ENCODE measurements at places on chromosomes 2 and 18. TPM values are rescaled to one million over a fixed set of nuclear protein-coding genes. Genes with fewer than 3 reads are reported as not detected.
A peak's percentile ranks its signal among the peaks of the same experiment; 100 is the strongest.

GRCh38 chr2:230868947-230869913 is 4.5 kb downstream of the ITM2C start:
- no peak overlapping the region for H3K4me3 ChIP-seq
- H3K36me3 ChIP-seq: no peaks in the 10 kb centered on the region
- peak overlapping the region; percentile 20 for H3K27ac ChIP-seq
- no peaks in the 10 kb centered on the region for H3K27me3 ChIP-seq

GRCh38 chr18:26052505-26052904 is 37.9 kb downstream of the SS18 start:
- no peak overlapping the region for H3K27ac ChIP-seq
- no peak overlapping the region for H3K4me3 ChIP-seq
- DNase-seq: no peak
- H3K4me1 ChIP-seq: no peaks in the 10 kb centered on the region
- H3K27me3 ChIP-seq: no peaks in the 10 kb centered on the region
- H3K36me3 ChIP-seq: no peaks in the 10 kb centered on the region

- no peaks in the 10 kb centered on the region for H3K27me3 ChIP-seq
- DNase-seq: no peak
- no peaks in the 10 kb centered on the region for H3K36me3 ChIP-seq
- H3K27ac ChIP-seq: no peak overlapping the region
- H3K4me3 ChIP-seq: no peak overlapping the region
Observed at GRCh38 chr2:3132466-3132865, 245.2 kb downstream of the EIPR1 start.

- DNase-seq: no peak
- H3K36me3 ChIP-seq: no peaks in the 10 kb centered on the region
- H3K4me1 ChIP-seq: peaks cover 13% of the 10 kb centered on the region
- H3K27ac ChIP-seq: no peak overlapping the region
Observed at GRCh38 chr2:200350850-200351285, 44.4 kb downstream of the SPATS2L start.

GRCh38 chr2:127024769-127025358 is 82.1 kb downstream of the BIN1 start:
- H3K4me1 ChIP-seq: no peaks in the 10 kb centered on the region
- no peaks in the 10 kb centered on the region for H3K36me3 ChIP-seq
- peak overlapping the region; percentile 34 for H3K4me3 ChIP-seq
- no peaks in the 10 kb centered on the region for H3K27me3 ChIP-seq
- peak overlapping the region; percentile 48 for H3K27ac ChIP-seq

DNA sequence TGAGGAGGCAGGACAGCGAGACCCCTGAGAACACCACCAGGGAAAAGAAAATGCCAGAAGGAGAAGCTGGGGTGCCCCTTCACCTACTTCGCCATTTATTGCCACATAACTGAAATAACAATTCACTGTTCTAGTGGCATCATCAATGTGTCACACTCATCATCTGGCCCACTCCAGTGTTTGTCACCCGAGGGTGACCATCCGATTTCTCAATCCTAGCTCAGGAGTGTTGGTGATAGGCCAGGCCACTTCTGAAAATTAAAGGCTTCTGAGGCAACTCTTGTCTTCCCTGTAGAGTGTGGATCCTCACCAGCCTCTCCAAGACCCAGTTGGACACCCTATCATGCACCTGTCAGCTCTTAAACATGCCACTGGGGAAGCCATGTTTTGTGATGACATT is 62.9 kb upstream of the BZW1 start:
- no peak overlapping the region for H3K27ac ChIP-seq
- no peaks in the 10 kb centered on the region for H3K4me1 ChIP-seq
- DNase-seq: no peak
- H3K36me3 ChIP-seq: no peaks in the 10 kb centered on the region
- no peaks in the 10 kb centered on the region for H3K27me3 ChIP-seq

GRCh38 chr2:206968134-206969086 is 29.1 kb downstream of the CPO start:
- H3K4me3 ChIP-seq: no peak overlapping the region
- no peaks in the 10 kb centered on the region for H3K36me3 ChIP-seq
- H3K4me1 ChIP-seq: no peaks in the 10 kb centered on the region
- DNase-seq: no peak
- no peaks in the 10 kb centered on the region for H3K27me3 ChIP-seq

- H3K36me3 ChIP-seq: no peaks in the 10 kb centered on the region
- H3K27ac ChIP-seq: peak overlapping the region; percentile 53
- H3K4me3 ChIP-seq: no peak overlapping the region
- no peaks in the 10 kb centered on the region for H3K27me3 ChIP-seq
Observed at GRCh38 chr2:232731470-232731869, 34.3 kb downstream of the GIGYF2 start.

DNA sequence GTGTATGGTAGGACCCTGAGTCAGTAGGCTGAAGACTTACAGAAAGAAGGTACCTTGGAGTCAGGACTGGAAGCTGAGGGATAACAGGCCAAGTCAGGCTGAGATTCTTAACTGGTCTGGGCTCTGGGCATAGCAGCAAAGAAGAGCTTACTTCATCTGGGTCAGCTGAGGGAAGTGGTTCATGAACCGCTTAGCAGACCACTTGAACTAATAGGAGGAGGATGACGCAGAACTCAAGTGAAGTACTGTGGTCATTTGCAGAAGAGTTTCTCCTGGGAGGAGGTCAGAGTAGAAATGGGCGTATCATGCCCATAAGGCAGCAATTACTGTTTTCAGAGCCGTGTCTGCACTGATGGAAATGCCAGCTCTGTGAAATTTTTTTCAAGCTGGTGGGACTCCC is 164.5 kb downstream of the LCLAT1 start:
- no peak overlapping the region for H3K27ac ChIP-seq
- no peaks in the 10 kb centered on the region for H3K4me1 ChIP-seq
- no peaks in the 10 kb centered on the region for H3K36me3 ChIP-seq
- H3K4me3 ChIP-seq: no peak overlapping the region
- DNase-seq: no peak

GRCh38 chr2:53497020-53497419 is 270.6 kb upstream of the CHAC2 start:
- no peaks in the 10 kb centered on the region for H3K4me1 ChIP-seq
- DNase-seq: no peak
- no peaks in the 10 kb centered on the region for H3K36me3 ChIP-seq

- peak; percentile 47 for DNase-seq
- peak overlapping the region; percentile 87 for H3K27ac ChIP-seq
- H3K27me3 ChIP-seq: no peaks in the 10 kb centered on the region
Observed at GRCh38 chr2:37343537-37344434, 644 bp upstream of the QPCT start.

GRCh38 chr18:45688113-45688512 is 35.9 kb upstream of the SLC14A1 start:
- H3K27ac ChIP-seq: no peak overlapping the region
- no peaks in the 10 kb centered on the region for H3K4me1 ChIP-seq
- H3K36me3 ChIP-seq: no peaks in the 10 kb centered on the region
- no peak overlapping the region for H3K4me3 ChIP-seq

DNA sequence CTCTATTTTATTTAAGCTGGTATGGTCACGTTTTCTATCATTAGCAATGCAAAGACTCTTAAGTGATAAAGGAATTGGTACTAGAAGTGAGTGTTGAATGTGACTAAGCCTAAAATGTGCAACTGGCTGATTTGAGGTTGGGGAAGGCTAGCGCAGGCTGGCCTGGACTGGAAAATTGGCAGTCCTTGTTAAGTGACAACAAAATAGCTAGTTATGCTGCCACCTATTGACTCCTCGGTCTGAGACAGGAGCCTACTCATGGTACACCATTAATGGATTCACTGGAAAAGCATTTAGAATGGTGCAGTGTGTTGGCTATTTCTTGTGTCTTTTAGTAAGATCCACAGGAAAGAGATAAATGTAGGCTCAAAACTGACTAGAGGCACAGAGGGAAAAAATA is 5.7 kb upstream of the WIPF1 start:
- H3K27me3 ChIP-seq: no peaks in the 10 kb centered on the region
- DNase-seq: no peak
- H3K27ac ChIP-seq: no peak overlapping the region

GRCh38 chr18:1825296-1825695 is 746.0 kb downstream of the METTL4 start:
- no peak for DNase-seq
- H3K4me3 ChIP-seq: no peak overlapping the region
- no peaks in the 10 kb centered on the region for H3K36me3 ChIP-seq
- H3K4me1 ChIP-seq: no peaks in the 10 kb centered on the region
- H3K27ac ChIP-seq: no peak overlapping the region

GRCh38 chr2:43751476-43751990 is 22.3 kb upstream of the DYNC2LI1 start:
- no peak for DNase-seq
- no peak overlapping the region for H3K27ac ChIP-seq
- no peak overlapping the region for H3K4me3 ChIP-seq
- no peaks in the 10 kb centered on the region for H3K4me1 ChIP-seq

- H3K27me3 ChIP-seq: no peaks in the 10 kb centered on the region
- no peaks in the 10 kb centered on the region for H3K36me3 ChIP-seq
- no peak overlapping the region for H3K27ac ChIP-seq
- no peak overlapping the region for H3K4me3 ChIP-seq
Observed at GRCh38 chr18:27206411-27206810, 21.3 kb upstream of the CHST9 start.

GRCh38 chr2:121078899-121079298 is 206.1 kb downstream of the TFCP2L1 start:
- DNase-seq: no peak
- H3K36me3 ChIP-seq: no peaks in the 10 kb centered on the region
- H3K4me3 ChIP-seq: no peak overlapping the region
- H3K27ac ChIP-seq: no peak overlapping the region

GRCh38 chr2:173079973-173080860 is 4.6 kb downstream of the MAP3K20 start:
- H3K27me3 ChIP-seq: no peaks in the 10 kb centered on the region
- H3K4me1 ChIP-seq: no peaks in the 10 kb centered on the region
- H3K36me3 ChIP-seq: no peaks in the 10 kb centered on the region
- no peak for DNase-seq
- no peak overlapping the region for H3K27ac ChIP-seq

- H3K4me1 ChIP-seq: no peaks in the 10 kb centered on the region
- H3K27ac ChIP-seq: no peak overlapping the region
- no peak overlapping the region for H3K4me3 ChIP-seq
- DNase-seq: no peak
Observed at GRCh38 chr2:179525340-179525739, 260.7 kb upstream of the SESTD1 start.

DNA sequence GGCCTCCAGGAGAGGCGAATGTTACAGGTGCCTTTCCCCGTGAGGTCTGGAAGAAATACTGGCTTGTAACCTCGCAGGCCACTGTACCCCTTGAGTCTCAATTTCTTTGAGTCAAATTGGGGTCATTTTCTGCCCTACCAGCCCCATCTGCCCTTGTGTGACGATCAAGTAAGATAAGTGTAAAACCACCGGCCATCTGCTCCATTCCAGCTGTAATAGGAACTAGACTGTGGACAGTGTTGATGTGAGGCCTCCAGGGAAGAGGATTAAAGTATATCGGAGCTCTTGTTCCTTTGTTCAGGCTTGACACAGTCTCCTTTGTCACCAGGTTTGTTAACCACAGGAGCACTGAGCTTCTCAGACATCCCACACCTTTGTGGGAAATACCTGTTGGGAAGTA is 65.6 kb downstream of the MRPS9 start:
- H3K27me3 ChIP-seq: no peaks in the 10 kb centered on the region
- H3K36me3 ChIP-seq: no peaks in the 10 kb centered on the region

- DNase-seq: no peak
- no peak overlapping the region for H3K4me3 ChIP-seq
- no peaks in the 10 kb centered on the region for H3K36me3 ChIP-seq
- H3K27ac ChIP-seq: no peak overlapping the region
Observed at GRCh38 chr2:219643788-219644398, 16.5 kb downstream of the SLC4A3 start.

DNA sequence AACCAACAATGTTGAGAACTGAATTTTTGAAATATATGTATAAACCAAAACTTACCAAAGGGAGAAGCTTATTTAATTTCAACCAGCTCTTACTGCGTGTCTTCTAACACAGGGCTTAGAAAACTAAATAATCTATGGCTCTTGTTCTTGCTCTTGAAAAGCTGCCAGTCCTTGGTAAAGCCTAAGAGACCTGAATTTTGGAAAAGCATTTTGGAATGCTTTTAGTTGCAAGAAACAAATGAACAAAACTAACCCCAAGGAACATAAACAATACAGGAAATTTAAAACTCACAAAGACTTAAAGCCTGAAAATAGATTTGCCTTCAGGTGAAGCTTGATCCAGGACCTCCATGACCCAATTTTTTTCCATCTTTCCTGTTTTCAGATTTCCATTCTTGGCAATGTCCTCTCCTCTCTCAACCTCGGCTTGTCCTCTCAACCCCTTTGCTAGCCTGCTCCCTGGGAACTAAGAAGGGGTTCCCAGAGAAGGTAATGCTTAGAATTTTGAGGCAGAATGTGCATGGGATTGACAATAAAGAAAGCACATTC is 169.8 kb upstream of the NCK2 start:
- no peaks in the 10 kb centered on the region for H3K27me3 ChIP-seq
- no peak overlapping the region for H3K4me3 ChIP-seq
- DNase-seq: no peak
- H3K36me3 ChIP-seq: no peaks in the 10 kb centered on the region
- H3K4me1 ChIP-seq: no peaks in the 10 kb centered on the region

DNA sequence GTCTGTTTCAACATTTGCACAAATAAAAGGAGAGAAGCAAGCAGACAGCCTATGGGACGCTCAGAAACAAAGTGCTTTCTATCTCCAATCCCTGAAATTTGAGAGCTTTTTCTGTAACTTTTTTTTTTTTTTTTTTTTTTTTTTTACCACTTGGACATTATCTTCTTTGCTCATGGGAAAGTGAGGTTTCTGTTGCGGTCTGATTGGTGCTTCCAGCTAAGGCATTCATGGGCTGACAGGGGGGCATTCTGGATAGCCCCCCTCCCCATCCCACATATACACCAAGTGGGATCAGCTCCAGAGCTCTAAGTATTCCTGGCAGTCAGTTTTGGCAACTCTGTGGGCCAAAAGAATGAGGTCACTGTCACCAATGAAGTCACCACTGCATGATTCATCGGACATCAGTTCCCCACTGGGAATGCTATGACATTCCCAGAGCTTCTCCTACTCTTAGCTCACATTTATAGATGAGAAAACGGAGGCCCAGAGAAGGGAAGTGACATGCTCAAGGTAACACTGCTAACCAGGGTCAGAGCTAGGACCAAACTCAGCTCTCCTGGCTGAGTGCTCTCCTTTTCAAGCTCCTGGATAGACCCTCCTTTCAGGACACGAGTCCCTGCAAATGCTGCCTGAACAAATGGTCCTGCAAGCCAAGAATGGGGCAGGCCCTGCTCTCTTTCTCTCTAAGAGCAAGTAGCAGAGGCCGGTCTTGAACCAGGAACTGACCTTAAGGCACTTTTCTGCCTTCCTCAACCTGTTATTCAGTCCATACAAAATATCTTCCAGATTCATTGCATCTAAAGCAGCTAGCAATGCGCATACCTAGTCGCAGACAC is 61.3 kb downstream of the TMEM247 start:
- no peaks in the 10 kb centered on the region for H3K27me3 ChIP-seq
- DNase-seq: peak; percentile 53
- H3K27ac ChIP-seq: peak overlapping the region; percentile 98
- no peaks in the 10 kb centered on the region for H3K36me3 ChIP-seq
- H3K4me1 ChIP-seq: no peaks in the 10 kb centered on the region

GRCh38 chr2:18976168-18976961 is 382.1 kb downstream of the OSR1 start:
- peak; percentile 52 for DNase-seq
- no peaks in the 10 kb centered on the region for H3K4me1 ChIP-seq
- peak overlapping the region; percentile 76 for H3K27ac ChIP-seq
- no peaks in the 10 kb centered on the region for H3K27me3 ChIP-seq

Gene SERPINB7
- total RNA-seq: not detected

Gene CYRIA
- total RNA-seq: 4.4 TPM

Gene LCT
- total RNA-seq: not detected

Gene LRRC30
- not detected for total RNA-seq

Gene KCNF1
- not detected for total RNA-seq

Gene VWC2L
- total RNA-seq: not detected

Gene RUFY4
- total RNA-seq: not detected

Gene CRYBA2
- total RNA-seq: not detected

Gene CD207
- total RNA-seq: 2.9 TPM
